ENCODE measurements at places on chromosomes 3 and 15.
A peak's percentile ranks its signal among the peaks of the same experiment; 100 is the strongest.

GRCh38 chr3:155852341-155852740, 1.9 kb downstream of the SLC33A1 start:
- peak; percentile 16 for DNase-seq

DNA sequence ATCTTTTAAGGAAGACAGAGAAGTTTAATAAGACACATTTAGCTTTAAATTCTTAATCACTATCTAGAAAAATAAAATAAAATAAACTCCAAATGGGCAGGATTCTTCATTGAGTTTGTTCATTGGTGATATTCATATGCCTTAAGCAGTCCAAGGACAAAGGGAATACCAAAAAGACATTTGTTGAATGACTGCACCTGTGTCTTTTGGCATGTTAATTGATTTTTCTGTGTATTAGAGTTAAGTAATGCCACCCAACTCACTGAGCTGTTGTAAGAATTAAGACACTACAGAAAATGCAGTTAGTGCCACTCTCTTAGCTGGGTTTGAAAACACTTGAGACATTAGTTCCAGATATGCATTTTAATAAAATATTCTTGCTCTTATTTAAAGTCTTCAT, 683.6 kb upstream of the ROBO1 start:
- no peak for DNase-seq

GRCh38 chr3:126753191-126754160, 49.4 kb downstream of the CHCHD6 start:
- DNase-seq = no peak

DNA sequence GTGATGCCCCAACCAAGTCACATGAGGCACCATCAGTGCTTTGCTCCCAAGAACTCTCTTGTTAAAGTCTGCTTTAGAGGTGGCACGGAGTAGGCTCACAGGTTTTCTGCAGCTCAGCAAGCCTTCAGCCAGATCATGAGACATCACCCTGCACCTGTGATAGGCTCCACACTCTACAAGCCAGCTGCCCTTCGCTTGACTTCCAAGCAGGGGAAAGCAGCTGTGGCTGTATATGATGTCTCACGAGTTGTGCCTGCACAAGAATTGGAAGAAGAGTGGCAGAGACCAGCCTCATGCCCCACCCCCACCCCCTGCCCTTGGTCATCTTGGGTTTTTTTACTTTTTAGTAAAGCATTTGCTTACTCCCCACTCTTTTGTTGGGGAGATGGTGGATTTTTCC, 22.5 kb downstream of the MRPS11 start:
- DNase-seq = no peak

- DNase-seq = no peak
Measured at GRCh38 chr15:59830098-59830497, 141.0 kb upstream of the BNIP2 start.

- peak; percentile 76 for DNase-seq
Measured at GRCh38 chr3:172181932-172182586, 142.7 kb downstream of the FNDC3B start.

DNA sequence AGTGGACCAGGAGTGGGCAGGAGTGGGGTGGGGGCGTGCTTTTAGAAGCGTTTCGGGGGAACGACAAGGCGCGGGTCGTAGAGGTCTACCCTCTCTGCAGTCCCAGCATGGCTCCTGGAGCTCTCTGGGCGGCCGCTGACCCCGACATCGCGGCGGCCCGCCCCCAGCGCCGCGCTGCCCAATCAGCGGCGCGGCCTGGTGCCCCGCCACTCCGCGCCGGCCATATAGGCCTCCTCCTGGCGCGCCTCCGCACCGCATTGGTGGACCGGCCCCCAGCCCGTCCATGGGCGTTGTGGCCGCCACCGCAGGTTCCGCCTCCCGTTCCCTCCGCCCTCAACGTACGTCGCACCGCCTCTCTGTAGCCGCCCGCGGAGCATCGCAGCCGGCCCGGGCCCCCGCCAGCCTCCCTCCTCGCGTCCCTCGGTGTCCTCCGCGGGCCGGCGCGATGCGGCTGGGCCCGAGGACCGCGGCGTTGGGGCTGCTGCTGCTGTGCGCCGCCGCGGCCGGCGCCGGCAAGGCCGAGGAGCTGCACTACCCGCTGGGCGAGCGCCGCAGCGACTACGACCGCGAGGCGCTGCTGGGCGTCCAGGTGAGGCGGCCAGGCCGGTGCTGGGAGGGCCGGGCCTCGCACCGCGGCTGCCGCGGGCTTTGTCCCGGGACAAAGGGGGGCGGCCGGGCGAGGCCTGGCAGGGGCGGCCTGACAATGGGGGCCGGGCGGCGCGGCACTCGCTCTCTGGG, at the start of gene RCN2:
Gene RCN2 (plus strand): TSS at position 353 of the 738 bp plus-strand sequence. CDS start 93 bp downstream, at position 446.
- DNase-seq = peak; percentile 96

DNA sequence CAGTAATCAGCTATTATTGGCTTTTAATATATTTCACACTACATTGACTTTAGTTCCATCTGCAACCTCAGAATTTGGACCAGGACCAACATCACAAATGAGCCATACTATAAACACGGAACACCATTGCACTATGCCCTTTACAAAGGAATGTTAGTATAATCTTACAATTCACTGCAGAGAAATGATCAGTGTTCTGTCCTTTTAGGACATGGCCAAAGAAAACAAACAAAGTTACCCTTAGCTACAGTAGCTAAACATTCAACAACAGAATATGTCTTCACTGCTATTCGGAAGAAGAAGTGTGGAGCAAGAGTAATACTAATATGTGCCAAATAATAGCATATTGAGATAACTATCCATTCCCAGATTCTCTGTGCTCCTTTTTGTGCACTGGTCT, 90.4 kb downstream of the NAALADL2 start:
- DNase-seq = peak; percentile 94

DNA sequence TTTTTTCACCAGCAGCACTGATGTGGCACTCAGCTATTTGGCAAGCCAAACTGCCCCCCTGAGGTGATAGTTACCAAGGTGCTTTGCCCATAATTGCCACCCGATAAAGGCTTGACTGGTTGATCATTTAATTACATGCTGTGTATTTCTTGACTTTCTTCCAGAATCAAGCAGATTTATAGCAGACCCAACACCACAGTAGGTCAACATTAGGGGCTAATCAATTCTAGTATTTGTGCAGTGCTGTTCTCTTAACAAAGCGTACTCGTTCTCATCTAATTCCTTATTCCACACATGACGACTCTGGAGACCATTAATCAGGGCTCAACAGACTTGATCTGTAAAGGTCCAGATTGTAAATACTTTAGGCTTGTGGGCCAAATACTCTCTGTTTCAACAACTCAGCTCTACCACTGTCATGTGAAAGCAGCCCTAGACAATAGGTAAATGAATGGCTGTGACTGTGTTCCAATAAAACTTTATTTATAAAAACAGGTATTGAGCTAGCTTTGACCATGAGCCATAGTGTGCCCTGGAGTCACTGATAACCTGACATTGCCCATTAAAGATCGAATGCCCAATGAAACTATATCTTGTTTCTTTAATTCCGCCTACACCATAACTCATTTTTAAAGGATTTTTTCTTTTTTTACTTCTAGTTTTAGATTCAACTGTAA, 119.1 kb upstream of the TMC3 start:
- no peak for DNase-seq

- no peak for DNase-seq
Measured at GRCh38 chr3:168272343-168272985, 176.7 kb upstream of the GOLIM4 start.

GRCh38 chr15:63727542-63727941, 106.2 kb downstream of the HERC1 start:
- DNase-seq = no peak

- no peak for DNase-seq
Measured at GRCh38 chr3:197810901-197811300, 19.8 kb downstream of the LRCH3 start.

DNA sequence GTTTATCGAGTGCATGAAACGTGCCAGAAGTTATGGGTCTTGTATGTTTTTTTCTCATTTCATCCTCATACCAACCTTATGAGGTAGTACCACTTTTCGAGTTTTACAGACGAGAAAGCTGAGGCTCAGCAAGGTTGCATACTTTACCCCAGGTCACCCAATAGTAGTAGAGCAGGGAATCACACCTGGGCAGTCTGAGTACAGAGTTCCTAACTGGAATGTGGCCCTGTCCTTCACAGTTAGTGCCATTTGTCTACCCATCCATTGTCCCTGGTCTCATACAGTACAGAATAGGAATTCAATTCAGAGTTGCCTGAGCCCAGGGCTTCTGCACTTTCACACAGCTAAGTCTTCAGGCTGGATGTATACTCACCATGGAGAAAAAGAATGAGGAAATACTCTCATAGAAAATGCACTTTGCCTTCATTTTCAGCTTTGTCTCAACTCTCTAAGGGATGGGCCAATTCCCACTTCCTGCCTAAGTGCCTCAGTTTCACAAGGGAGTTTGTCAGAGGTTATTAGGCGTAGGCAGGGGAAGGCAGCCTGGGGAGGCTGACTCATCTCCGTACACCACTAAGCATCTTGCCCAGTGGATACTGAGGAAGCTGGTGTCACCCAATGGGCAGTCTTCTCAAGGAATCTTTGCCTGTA, 93.2 kb downstream of the TMEM212 start:
- DNase-seq = no peak

DNA sequence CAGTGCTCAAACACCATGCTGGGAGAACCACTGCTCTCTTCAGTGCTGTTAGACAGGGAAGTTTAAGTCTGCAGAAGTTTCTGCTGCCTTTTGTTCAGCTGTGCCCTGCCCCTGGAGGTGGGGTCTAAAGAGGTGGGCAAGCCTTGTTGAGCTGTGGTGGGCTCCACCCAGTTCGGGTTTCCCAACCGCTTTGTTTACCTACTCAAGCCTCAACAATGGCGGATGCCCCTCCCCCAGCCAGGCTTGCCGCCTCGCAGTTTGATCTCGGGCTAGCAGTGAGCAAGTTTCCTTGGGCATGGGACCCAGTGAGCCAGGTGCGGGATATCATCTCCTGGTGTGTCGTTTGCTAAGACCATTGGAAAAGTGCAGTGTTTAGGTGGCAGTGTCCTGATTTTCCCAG, 670.2 kb upstream of the ALCAM start:
- no peak for DNase-seq

- no peak for DNase-seq
Measured at GRCh38 chr3:26118165-26118564, 328.3 kb downstream of the OXSM start.

DNA sequence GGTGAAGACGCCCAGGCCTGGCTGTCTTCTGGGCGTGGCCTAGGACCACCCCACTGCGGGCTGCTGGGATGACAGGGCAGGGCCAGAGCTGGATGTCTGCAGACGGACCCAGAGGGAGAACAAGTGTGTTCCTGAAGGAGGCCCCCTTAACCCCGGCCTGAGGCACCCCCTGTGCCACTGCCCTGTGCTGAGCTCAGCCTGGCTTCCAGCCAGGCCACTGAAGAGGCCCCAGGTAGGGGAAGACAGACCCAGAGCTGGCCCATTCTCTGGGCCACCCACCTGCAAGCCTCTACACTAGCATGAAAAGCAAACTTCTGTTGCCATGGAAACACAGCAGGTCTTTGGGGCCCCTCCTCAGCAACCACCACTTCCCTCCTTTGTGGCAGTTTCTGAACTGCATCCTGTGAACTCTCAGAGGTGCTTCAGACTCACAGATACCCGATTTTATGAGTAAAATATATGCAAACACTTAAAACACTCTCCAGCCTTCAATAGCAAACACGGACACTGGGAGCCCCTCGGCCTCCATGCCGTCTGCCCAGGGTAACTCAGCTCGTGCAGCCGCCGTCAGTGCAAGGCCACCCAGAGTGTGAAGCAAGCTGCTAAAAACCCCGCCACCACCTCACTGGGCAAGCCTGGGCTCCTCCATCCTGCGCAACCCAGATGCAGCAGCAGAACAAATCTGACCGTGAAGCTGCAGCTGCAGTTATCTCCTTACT, 42.5 kb downstream of the CMTM6 start:
- DNase-seq = peak; percentile 9

DNA sequence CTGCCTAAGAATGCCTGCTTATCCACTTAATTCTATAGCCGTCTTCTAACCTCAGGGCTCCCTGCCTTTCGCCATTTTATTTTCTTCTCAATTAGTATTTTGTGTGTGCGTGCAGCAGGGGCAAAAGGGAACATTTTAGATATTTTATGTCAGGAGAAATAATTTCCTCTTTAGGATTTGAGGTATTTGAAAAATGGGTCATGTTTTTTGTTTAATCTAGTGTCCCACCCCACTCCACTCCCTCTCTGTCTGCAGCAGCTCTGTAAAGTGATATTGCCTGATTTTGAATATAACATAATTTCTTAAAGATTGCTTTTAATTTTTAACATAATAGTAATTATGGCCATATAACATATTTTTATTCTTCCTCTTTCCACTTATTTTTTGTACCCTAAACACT, 593.2 kb upstream of the DPPA4 start:
- DNase-seq = no peak

DNA sequence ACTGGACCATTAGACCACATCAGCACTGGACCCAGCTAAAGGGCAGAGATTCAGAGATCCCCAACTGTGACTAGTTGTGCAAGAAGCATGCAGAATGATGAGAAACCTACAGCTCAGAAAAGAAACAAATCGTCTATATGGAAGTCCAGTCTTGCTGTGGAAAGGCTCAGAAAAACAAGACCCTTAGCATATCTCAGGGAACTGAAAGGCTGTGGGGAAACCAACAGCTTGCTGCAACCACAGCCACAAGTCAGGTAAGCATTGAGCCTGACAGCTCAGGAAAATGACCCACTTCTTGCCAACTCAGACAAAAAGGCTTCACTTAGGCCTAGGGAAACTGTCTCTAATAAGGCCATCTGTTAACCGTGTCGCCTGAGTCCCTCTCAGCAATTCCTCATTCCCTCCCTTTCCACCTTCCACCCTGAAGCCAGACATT, 145.6 kb downstream of the LSAMP start:
- no peak for DNase-seq

GRCh38 chr3:176992565-176992964, 204.7 kb downstream of the TBL1XR1 start:
- no peak for DNase-seq

- peak; percentile 28 for DNase-seq
Measured at GRCh38 chr15:96334705-96335410, 4.4 kb downstream of the NR2F2 start.

- no peak for DNase-seq
Measured at GRCh38 chr3:93910097-93910496, 63.6 kb downstream of the PROS1 start.

DNA sequence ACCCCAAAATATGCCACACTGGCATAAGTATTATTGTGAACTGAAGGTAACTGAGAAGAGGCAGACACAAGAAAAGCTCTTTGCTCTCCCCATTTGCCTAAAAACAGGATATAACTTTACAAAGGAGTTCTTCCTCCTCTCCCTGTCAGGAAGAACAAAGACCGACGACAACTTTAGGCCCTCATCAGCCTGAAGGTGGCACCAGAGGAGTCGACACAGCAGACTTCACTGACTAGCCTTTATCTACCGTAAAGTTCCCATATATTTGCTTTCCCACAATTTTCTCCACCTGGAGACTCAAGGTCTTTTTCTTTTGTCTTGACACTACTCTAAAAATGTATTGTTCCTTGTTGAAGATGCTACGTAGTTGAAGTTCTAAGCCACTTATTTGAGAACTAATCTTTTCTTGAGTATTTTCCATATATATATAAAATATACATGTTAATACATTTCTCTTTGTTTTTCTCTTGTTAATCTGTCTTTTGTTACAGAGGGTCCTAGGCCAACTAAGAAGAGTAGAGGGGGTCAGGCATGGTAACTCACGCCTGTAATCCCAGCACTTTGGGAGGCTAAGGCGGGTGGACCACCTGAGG, 16.2 kb upstream of the XIRP1 start:
- DNase-seq = peak; percentile 73

Measured in endothelial cell of umbilical vein (primary cell).